Adrenal gland (tissue), 19 donors: ENCODE measurements at places on chromosomes 12 and 14. TPM values are rescaled to one million over a fixed set of nuclear protein-coding genes. Genes with fewer than 3 reads are reported as not detected.

Gene KIF5A
- 2.1 TPM for total RNA-seq

Gene ZNF664
- total RNA-seq: 62.0 TPM

Gene RND1
- not detected for total RNA-seq

Gene FAM222A
- 23.9 TPM for total RNA-seq

Gene TEX52
- not detected for total RNA-seq

Gene SLCO1B1
- not detected for total RNA-seq

Gene INHBC
- not detected for total RNA-seq

Gene FAM181A
- total RNA-seq: not detected

Gene TAS2R13
- total RNA-seq: 16.4 TPM
